ENCODE measurements at places on chromosomes 1 and 21.

- DNase-seq = no peak
Measured at GRCh38 chr1:246338098-246338497, 169.0 kb downstream of the SMYD3 start.

DNA sequence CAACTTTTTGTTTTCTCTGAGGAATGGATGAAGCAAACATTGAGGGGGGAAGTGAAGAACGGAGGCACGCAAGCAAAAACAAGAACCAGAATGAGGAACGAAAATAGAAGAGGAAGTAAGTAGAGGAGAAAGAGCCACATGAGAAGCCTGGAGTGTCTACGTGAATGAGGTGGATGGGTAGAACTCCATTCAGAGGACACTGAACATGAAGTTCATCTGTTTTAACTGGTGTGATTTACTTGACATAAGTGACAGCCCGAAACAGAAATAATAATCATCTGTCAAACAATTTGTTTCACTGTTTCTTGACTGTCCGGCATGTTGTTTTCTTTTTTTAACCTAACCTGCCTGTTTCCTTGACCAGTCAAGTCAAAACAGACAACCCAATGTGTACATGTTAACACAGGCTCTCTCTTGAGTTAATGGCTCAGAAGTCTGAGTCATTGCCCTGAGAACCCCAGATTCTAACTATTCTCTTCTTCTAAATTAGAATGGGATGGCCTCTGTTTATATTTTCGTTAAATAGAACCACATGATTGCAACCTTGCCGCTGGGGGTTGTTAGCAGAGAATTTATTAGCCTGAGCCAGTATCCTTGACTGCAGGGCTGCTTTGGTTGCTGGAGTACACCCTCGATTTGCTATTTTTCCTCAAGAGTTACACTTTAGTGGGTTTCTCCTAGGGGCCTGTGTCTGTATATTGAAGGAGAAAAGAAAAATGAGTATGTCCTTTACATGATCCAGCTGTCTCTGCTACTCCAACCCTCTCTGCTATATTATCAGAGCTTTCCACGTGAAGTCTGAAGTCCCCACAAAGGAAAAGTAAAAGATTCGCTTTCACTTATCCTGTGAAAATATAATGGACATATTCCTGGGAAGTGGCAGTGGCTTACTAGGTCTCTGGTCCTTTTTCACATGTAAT, 151.7 kb downstream of the ZC3H11B start:
- no peak for DNase-seq

DNA sequence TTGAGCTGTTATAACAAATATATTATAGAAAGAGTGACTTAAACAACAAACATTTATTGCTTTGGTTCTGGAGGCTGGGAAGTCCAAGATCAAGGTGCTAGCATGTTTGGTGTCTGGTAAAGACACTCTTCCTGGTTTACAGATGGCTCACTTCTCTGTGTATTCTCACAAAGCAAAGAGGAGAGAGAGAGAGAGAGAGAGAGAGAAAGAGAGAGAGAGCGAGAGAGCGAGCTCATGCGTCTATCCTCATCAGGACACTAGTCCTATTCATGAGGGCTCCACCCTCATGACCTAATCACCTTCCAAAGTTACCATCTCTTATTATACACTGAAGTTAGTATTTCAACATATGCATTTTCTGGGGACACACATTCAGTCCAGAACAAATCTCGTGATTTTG, 32.7 kb upstream of the PCP4 start:
- no peak for DNase-seq

DNA sequence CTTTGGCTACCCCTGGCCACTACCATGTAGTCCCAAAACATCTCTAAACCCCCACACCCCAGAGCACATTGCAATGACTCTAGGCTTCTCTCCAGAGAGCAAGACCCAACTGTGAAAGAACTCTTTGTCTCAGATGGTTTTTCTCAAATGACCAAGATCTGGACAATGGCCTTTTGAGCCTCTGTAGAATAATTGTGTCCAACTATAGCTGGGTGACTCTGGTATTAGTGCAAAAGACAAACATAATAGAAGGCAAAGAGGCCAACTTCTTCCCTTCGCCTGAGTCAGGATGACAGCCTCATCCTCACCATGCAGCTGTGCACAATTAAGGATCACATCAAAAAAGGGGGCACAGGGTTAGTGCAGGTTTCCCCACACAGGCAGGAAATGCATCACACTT, 139.6 kb downstream of the BRINP2 start:
- DNase-seq = no peak

DNA sequence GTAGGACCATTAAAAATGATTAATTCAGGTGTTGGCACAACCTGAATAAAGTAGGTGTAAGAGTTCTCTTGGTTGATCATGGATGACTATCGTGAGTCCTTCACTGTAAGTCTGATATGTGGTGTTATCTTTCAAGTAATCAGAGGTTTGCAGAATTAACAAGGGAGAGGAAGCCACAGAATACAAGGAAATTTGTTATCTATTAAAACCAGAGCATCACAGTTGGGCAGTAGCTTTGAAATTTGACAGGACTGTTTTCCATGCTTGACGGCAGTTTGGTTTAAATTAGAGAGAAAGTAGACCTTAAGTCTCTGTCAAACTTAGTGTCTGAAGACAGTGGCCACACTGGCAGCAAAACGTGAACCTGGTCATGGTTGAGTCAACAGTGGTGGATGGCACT, 139.5 kb upstream of the KCNK2 start:
- no peak for DNase-seq

- no peak for DNase-seq
Measured at GRCh38 chr21:28282833-28283232, 709.8 kb downstream of the LTN1 start.

- DNase-seq = peak; percentile 62
Measured at GRCh38 chr1:166166698-166167571, at the start of gene FAM78B. Gene FAM78B, minus strand, starts transcription at chr1:166167001. Its CDS starts 753 bp downstream, at chr1:166166248.

- DNase-seq = no peak
Measured at GRCh38 chr1:76314730-76315129, 240.2 kb downstream of the ST6GALNAC3 start.

GRCh38 chr1:157431751-157432150, 120.6 kb downstream of the FCRL5 start:
- no peak for DNase-seq

DNA sequence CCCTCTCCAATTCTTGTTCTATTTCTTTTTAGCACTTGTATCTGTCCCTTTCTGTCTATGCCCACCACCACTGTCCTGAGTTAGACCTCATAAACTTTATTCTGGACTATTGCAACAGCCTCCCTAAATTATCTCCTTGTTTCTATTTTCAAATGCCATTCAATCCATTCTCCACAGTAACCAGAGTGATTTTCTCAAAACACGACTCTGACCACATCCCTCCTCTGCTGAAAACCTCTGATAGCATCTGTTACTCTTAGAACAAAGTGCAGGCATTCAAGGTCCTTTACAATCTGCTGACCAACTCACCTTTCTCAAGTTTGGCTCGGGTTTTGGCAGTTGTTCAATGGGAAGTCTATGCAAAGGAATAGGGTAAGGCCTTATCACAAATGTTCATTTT, 22.8 kb upstream of the GPX7 start:
- no peak for DNase-seq

DNA sequence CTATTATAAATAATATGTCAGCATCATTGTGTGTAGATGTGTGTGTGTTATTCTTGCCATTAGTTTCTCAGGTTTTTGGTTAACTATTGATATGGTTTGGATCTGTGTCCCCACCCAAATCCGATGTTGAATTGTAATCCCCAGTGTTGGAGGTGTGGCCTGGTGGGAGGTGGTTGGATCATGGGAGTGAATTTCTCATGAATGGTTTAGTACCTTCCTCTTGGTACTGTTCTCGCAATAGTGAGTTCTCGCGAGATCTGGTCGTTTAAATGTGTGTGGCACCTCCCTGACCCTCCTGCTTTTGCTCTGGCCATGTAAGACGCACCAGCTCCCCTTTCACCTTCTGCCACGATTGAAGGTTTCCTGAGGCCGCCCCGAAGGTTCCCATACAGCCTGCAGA, 9.6 kb upstream of the POFUT2 start:
- DNase-seq = no peak

DNA sequence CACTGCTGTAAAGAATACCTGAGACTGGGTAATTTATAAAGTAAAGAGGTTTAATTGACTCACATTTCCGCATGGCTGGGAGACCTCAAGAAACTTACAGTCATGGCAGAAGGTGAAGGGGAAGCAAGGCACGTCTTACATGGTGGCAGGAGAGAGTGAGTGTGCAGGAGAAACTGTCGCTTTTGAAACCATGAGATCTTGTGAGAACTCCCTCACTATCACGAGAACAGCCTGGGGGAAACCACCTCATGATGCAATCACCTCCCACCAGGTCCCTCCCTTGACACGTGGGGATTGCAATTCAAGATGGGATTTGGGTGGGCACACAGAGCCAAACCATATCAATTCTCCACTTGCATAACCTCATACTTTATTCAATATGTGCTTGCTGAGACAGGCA, 76.6 kb downstream of the GIPC2 start:
- DNase-seq = no peak

- no peak for DNase-seq
Measured at GRCh38 chr1:158686111-158687009, at the start of gene SPTA1. Gene SPTA1, minus strand, starts transcription at chr1:158686715. Its CDS starts 198 bp downstream, at chr1:158686517.

- DNase-seq = peak; percentile 54
Measured at GRCh38 chr1:185670187-185670627, 64.0 kb upstream of the HMCN1 start.

- DNase-seq = no peak
Measured at GRCh38 chr21:14959343-14959742, 105.5 kb downstream of the NRIP1 start.

Data from CD4-positive, alpha-beta T cell treated with Interferon alpha-2 for 1 hour (primary cell).